Activated CD4-positive, alpha-beta T cell treated with anti-CD3 and anti-CD28 coated beads for 36 hours (primary cell): ENCODE measurements at places on chromosomes 12 and 14. TPM values are rescaled to one million over a fixed set of nuclear protein-coding genes. Genes with fewer than 3 reads are reported as not detected.
A peak's percentile ranks its signal among the peaks of the same experiment; 100 is the strongest.

DNA sequence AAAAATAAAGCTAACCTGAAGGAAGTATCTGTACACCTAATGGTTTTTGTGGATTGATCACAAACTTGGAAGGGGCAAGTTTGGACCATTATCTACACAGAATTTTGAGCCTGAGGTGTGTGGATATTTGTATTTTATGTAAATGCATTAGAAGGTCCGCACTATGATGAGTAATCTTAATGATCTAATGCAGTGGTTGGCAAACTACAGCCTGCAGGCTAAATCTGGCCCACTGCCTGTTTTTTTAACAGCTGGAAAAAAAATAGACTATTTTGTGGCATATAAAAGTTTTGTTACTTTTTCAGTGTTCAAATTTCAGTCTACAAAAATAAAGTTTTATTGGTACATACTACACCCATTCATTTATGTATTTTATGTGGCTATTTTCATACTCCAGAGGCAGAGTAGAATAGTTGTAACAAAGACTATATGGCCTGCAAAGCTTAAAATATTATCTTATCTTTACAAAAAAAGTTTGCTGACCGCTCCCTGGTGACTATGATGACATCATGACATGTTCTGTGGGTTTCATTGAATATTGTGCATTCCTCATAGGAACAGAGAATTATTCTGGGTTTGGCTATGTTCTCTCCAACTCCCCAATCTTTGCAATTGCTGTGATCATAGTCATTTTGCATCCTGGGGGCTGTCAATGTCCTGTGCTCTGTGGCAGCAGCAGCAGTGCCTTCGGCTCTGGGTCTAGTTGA, 962.6 kb upstream of the FBXO33 start:
- no peaks in the 10 kb centered on the region for H3K27me3 ChIP-seq
- H3K4me1 ChIP-seq, result no peaks in the 10 kb centered on the region
- DNase-seq, result no peak
- H3K27ac ChIP-seq, result no peak overlapping the region
- H3K36me3 ChIP-seq, result no peaks in the 10 kb centered on the region
- H3K4me3 ChIP-seq, result no peak overlapping the region

DNA sequence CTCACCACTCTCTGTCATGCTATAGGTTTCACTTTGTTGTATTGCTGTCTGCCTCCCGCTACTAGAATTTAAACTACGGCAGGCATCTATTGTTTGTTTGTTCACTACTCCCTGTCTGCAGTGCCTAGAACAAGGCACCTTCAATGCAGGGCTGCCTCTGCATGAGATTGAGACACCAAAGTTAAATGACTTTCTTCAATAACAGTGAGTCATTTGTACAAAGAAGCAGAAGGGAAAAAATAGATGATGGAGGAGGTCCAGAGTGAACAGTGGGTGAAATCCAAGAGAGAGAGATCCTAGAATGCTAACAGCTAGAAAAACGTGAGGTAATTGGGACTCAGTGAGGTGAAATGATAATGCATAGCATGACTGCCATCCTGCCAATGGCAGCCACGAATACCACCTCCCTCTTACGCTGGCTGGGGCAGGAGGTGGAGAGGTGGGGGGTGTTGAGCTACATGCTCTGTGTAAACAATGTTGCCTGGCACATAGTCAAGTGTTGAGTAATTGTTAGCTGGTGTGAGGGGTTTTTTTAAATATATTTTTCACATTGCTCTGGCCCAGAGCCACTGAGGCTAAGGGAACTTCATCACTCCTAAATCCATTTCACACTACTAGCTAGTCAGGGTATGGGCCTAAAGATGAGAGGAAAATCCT, 367.6 kb downstream of the RPS29 start:
- H3K4me1 ChIP-seq, result no peaks in the 10 kb centered on the region
- no peak overlapping the region for H3K4me3 ChIP-seq
- no peak overlapping the region for H3K27ac ChIP-seq
- no peaks in the 10 kb centered on the region for H3K36me3 ChIP-seq
- H3K27me3 ChIP-seq, result peaks cover 5% of the 10 kb centered on the region

DNA sequence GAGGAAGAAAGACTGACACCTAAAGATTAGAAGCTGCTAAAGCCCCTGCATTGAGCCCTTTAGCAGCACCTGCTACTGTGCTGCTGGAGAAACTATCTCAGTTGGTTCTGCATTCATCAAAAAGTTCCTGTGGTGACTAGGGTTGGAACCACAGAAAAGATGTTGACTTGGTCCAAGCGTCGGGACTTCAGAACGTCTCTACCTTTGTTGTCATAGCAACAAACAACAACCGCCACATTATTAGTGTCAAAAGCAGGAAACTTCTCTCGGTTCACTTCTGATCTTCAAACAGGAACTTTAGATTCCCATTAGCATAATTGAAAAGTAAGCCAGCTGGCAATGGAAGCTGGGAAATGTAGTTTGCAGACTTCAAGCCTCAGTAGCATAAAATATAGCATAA, 368.0 kb downstream of the SEC23A start:
- H3K4me1 ChIP-seq, result no peaks in the 10 kb centered on the region
- no peaks in the 10 kb centered on the region for H3K27me3 ChIP-seq
- no peak for DNase-seq
- no peak overlapping the region for H3K27ac ChIP-seq

DNA sequence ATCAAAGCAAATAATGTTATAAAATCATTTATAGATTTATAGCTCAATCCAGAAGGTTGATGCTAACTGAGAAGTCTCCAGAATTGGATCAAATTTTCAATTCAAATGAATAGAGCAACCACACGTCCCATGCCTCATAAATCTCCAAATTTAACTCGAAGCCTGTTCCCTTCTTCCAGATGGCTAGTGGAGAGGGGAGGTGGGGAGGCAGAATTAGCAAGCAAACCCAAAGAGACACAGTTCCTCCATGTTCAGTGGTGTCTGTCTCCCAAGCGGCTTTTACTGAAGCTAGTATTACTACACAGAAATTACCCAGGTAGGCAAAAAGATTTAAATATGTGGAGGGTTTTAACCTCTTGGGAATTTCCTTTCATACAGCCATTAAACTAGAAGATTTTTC, 65.8 kb downstream of the DUSP6 start:
- no peaks in the 10 kb centered on the region for H3K27me3 ChIP-seq
- no peak overlapping the region for H3K4me3 ChIP-seq
- H3K4me1 ChIP-seq, result peaks cover 18% of the 10 kb centered on the region
- no peaks in the 10 kb centered on the region for H3K36me3 ChIP-seq

CYP46A1 gene
- total RNA-seq, result 0.23 TPM

DNA sequence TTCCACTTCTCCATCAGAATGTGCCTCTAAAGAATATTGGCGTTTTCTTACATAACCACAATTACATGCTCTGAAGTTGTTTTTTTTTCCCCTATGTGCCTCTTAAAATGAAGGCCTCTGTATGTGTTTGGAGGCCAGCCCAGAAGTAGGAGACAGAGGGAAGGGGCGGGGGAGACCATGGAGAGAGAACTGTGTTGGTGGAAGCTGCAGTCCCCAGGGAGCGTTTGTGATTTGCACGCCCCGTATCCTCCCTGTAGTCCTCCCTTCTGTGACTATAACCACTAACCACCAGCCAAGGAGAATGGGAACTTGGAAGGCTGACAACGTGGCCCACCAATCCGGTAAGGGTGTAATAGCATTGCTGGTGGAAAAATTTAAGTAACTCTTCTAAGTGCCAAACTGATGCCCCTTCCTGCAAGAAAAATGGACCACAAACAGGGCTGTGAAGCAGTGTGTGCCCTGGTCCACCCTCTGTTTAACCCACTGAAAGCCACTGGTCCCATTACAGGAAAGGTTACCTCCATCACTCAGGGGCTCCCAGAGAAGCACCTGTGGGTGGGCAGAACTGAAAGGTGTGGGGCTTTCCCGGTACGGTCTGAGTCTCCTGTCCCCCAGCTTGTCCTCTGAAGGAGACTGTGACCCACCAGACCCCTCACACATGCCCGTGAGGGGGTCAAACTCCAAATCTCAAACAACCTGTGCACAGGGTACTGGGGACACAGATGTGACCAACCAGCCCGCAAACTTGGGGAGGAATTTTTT, 36.8 kb downstream of the CCDC88C start:
- DNase-seq, result no peak
- no peak overlapping the region for H3K4me3 ChIP-seq
- peaks cover 21% of the 10 kb centered on the region for H3K36me3 ChIP-seq
- no peaks in the 10 kb centered on the region for H3K27me3 ChIP-seq
- peaks cover 95% of the 10 kb centered on the region for H3K4me1 ChIP-seq
- H3K27ac ChIP-seq, result peak overlapping the region; percentile 64

CAPZA3 gene
- total RNA-seq, result not detected

PRB2 gene
- not detected for total RNA-seq

RND1 gene
- total RNA-seq, result 3.3 TPM

GRCh38 chr12:125161712-125162022, 96.4 kb downstream of the AACS start:
- DNase-seq, result no peak
- no peak overlapping the region for H3K27ac ChIP-seq
- H3K27me3 ChIP-seq, result no peaks in the 10 kb centered on the region
- no peaks in the 10 kb centered on the region for H3K4me1 ChIP-seq

DNA sequence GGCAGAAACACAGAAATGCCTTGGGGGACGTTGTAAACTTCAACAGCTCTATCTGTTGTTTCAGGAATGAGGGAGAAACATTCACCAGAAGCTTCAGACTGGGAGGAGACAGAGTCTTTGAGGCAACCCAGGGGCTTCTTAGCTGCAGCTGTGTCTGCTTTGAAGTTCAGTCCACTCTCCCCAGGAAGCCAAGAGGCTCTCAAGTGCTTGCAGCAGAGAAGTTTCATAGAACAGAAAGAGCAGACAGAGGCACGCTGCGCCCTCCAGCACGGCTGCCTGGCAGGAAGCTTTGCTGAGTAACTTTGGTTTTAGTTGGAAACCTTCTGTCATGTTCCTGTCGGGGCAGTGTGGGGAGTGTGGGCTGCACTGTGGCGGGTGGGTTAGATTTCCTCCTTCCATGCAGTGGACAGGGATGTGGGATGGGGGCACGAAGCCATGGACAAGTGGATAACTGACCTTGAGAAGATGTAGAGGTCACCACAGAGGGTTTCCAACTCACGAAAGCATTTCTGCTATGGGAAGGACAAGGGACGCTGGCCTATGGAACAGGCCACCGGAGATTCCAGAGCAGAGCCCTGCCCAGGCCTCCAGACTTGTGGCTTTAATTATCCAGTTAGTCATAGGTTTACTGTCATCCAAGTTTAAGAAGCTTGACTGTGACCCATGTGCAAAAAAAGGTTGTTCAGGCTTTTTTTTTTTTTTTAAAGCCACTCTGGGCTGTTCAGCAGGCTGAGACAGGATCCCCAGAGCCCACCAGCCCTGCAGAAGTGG, 107.7 kb downstream of the ARF6 start:
- peak overlapping the region; percentile 75 for H3K4me3 ChIP-seq
- H3K27ac ChIP-seq, result peak overlapping the region; percentile 98
- H3K4me1 ChIP-seq, result peaks cover 66% of the 10 kb centered on the region
- DNase-seq, result peak; percentile 89
- peaks cover 5% of the 10 kb centered on the region for H3K36me3 ChIP-seq

GRCh38 chr12:23049180-23049579, 424.2 kb downstream of the ETNK1 start:
- H3K36me3 ChIP-seq, result no peaks in the 10 kb centered on the region
- H3K27ac ChIP-seq, result no peak overlapping the region
- H3K4me3 ChIP-seq, result no peak overlapping the region
- no peak for DNase-seq
- no peaks in the 10 kb centered on the region for H3K27me3 ChIP-seq

DNA sequence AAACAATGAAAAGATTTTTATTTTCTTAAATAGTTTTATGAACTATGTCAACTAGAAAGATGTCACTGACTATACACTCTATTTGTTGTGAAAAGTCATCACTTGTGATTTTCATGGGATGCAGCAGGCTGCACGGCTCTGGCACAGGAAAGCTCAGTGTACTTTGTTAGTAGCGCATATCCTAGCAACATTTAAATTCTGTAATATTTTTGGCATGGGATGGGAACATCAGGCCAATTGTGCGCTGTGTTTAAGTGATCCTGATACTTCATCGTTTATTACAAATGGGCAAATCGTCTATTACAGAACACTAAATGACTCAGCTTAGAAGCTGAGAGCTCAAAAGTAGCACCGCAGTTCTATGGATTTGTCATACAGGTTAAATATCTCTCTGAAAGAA, 60.7 kb upstream of the SAV1 start:
- peaks cover 32% of the 10 kb centered on the region for H3K4me1 ChIP-seq
- no peak for DNase-seq
- no peak overlapping the region for H3K27ac ChIP-seq

DNA sequence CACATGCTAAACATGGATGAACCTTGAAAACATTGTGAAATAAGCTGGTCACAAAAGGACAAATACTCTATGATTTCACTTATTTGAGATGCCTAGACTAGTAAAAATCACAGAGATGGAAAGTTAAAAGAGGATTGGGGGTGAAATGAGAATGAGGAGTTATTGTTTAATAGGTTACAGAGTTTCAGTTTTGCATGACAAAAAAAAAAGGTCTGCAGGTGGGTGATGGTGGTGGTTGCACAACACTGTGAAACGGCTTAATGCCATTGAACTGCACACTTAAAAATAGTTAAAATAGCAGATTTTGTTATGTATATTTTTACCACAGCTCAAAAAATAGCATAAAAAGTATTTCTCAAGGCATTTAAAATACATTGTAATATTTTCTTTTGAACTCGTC, 151.9 kb upstream of the NRXN3 start:
- H3K27me3 ChIP-seq, result peaks cover 31% of the 10 kb centered on the region
- H3K4me3 ChIP-seq, result no peak overlapping the region
- H3K36me3 ChIP-seq, result no peaks in the 10 kb centered on the region
- no peak for DNase-seq
- no peaks in the 10 kb centered on the region for H3K4me1 ChIP-seq

GRCh38 chr14:33792009-33792719, 158.7 kb downstream of the EGLN3 start:
- H3K27ac ChIP-seq, result no peak overlapping the region
- H3K4me3 ChIP-seq, result no peak overlapping the region
- no peaks in the 10 kb centered on the region for H3K36me3 ChIP-seq
- no peak for DNase-seq
- H3K4me1 ChIP-seq, result peaks cover 16% of the 10 kb centered on the region

GRCh38 chr14:49754570-49755097, 13.3 kb upstream of the KLHDC2 start:
- no peak overlapping the region for H3K27ac ChIP-seq
- no peak for DNase-seq
- no peak overlapping the region for H3K4me3 ChIP-seq

FERMT2 gene
- 3.6 TPM for total RNA-seq

ZNF740 gene
- total RNA-seq, result 40.2 TPM

- H3K4me3 ChIP-seq, result peak overlapping the region; percentile 14
- peak; percentile 66 for DNase-seq
- peak overlapping the region; percentile 63 for H3K27ac ChIP-seq
- H3K27me3 ChIP-seq, result no peaks in the 10 kb centered on the region
Measured at GRCh38 chr12:116236148-116236731, 41.3 kb downstream of the MED13L start.

DNA sequence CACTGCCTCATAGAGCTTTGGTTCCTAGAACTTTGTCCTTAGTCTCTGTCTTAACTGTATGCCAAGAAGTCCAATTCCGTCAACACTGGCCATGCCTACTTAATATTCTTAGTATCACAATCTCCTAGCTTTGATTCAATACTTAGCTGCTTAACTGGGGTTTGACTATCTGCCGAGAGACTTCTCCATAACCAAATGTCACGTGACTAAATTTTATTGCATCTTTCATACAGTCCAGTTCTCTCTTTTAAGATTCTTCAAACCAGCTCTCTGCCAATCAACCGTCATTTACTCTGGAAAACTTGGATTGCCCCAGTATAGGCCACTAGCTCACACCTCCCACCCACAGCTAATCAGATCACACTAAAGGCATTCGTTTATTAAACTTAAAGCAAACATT, 122.8 kb downstream of the ATXN7L3B start:
- no peaks in the 10 kb centered on the region for H3K36me3 ChIP-seq
- no peaks in the 10 kb centered on the region for H3K4me1 ChIP-seq
- no peaks in the 10 kb centered on the region for H3K27me3 ChIP-seq
- no peak for DNase-seq
- H3K27ac ChIP-seq, result no peak overlapping the region
- no peak overlapping the region for H3K4me3 ChIP-seq
